Uterus (tissue), 4 donors: ENCODE measurements at places on chromosomes 11 and 22. TPM values are rescaled to one million over a fixed set of nuclear protein-coding genes. Genes with fewer than 3 reads are reported as not detected.
A peak's percentile ranks its signal among the peaks of the same experiment; 100 is the strongest.

GRM5 gene
- not detected for total RNA-seq

DNA sequence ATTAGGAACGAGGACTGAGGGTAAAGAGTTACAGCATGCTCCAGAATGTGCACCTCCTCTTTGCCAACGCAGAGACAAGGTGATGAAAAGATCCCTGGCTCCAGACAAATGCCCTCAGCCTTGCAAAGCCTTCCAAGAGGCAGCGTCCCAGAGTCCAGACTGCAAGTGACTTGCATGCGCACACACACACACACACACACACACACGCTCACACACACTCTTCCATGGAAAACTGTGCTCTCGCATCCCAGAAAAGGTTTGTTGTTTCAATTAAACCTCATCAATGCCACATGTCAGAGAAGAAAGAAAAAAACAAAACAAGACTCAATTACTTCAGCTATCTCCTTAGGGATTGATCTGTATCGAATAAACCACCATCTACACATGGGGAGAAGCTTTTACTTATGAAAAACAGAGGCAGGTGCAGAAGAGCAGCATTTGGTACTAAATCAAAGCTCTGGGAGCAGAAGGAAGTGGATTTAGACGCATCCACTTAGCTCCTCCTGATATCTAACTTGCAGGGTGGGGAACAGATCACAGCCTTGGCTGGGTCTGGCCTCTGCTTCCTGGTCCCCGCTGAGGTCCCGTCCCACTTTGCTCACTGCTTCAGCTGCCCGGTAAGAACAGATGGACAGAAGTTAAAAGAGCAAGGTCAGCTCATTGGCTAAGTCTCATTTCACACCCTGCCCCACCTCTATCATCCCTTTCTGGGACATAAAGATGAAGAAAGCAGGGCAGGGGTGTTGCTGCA lies 249.8 kb upstream of the BLID start:
- no peak for DNase-seq

GRCh38 chr11:110972640-110973039 lies 260.4 kb upstream of the ARHGAP20 start:
- DNase-seq: no peak

DNA sequence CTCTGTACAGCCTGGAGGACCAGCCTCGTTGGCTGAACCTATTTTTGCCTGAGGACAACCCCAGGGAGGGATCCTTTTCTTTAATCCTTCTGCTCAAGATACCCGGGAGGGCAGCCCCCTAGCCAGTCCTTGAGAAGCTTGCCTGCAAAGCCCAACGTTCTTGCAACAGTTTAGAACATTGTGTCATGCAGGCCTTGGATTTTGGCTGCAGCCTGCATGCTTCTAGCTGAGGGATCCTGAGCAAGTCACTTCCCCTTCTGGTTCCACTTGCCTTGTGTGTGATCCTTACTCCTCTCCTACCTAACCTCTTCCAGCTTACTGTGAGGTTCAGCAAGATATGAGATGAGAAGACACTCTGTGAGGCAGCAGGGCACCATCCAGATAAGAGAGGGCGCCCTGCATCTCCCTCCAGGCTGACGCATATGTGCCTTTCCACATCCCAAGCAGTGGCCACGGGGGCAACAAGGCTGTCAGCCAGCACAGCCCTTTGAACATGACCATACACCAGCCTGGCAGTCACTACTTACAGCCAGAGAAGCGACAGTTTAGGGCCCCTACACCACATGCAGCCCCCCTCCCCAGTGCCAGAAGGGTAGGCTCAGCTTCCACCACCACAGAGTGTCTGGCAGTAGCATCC lies 76.1 kb downstream of the C11orf58 start:
- DNase-seq: no peak

SLN gene
- total RNA-seq: 2.3 TPM

DNA sequence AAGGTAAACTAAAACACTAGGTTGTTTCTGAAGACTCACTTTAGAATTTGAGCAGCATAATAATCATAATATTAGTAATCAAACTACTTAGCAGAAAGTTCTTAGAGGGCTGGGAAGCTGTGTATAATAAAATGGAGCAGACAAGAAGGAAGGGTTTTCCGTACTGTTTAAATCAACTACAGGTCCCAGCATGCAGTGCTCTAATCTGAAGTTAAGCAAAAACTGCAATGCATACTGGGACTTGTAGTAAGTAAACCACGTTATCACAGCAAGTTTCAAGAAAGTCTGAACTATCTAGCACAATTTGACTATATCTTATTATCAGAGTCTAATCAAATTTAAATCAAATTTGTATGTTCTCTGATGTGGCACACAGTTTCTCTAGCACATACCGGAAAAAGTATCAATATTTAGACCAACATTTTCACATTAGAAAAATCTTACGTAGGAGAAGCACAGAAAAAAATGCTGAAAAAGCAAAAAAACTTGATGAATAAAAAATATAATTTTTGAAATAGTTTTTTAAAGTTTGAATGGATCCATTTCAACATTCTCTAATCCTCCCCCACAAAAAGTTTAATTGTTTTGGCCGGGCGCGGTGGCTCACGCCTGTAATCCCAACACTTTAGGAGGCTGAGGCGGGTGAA lies 8.2 kb downstream of the PHF21A start:
- no peak for DNase-seq

GCAT gene
- 13.1 TPM for total RNA-seq

GRCh38 chr22:27347951-27348350 lies 453.6 kb downstream of the MN1 start:
- no peak for DNase-seq

DNA sequence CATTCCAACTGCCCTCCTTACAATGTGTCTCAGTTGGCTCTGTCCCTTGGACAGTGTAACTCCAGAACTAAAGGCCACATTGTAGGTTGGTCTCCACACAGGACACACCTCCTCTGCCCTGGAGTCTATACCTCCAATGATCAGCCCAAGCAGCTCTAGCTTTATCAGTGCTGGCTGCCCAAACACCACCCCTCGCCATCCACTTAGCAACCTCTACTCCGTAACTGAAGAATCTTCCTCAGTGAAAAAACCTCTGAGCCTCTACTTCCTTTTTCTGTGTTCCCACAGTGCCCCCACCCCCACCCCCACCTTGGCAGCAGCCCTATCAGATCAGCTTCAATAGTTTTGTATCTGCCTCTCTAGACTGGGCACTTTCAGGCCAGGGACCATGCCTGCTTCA lies 33.4 kb downstream of the SERPINH1 start:
- no peak for DNase-seq

DNA sequence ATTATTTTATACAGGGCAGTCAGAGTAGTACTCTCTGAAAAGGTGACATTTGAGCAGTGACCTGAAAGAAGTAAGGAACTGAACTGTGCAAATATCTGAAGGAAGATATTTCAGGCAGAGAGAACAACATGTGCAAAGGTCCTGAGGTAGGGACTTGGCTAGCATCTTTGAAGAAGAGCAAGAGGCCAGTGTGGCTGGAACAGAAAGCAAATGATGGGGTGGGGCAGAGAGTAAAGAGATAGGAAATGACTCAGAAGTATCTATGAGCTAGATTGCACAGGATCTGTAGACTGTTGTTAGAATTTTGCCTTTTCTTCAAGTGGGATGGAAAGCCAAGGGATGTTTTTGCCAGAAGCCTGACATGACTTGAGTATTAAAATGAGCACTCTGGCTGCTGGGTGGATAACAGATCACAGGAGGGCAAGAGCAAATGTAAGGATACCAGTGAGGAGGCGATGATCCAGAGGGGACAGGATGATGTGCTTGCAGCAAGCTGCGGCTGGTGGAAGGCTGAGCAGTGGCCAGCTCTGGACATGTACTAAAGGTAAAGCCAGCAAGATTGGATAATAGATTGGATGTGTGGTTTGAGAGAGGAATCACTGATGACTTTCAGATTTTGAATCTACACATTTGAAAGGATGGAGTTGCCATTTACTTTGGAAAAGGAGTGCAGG lies 33.2 kb upstream of the TTC12 start:
- DNase-seq: no peak

- DNase-seq: no peak
Observed at GRCh38 chr11:48007677-48008076, 27.3 kb downstream of the PTPRJ start.

PCNX3 gene
- total RNA-seq: 47.4 TPM

PARVA gene
- total RNA-seq: 188 TPM

DNA sequence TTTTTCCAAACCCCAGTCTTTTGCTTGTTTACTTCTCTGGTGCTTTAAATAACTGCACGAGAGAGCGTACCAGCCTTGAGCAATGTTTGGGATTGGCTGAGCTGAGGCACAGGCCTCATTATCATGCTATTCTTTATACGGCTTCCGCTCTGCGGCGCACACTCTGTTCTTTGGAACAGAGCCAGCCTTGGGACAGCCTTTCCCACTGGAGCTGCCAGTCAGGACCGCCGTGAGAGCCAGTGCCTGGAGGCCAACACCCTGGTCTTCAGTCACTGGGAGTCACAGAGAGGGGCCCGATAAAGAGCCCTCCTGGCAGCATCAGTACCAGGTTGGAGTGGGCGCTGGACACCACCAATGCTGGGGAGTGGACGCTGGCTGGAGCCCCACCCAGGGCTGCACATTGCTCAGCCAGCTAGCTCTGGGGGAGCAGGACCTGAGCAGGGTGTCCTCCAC lies 125.6 kb downstream of the BCR start:
- peak; percentile 54 for DNase-seq

DNA sequence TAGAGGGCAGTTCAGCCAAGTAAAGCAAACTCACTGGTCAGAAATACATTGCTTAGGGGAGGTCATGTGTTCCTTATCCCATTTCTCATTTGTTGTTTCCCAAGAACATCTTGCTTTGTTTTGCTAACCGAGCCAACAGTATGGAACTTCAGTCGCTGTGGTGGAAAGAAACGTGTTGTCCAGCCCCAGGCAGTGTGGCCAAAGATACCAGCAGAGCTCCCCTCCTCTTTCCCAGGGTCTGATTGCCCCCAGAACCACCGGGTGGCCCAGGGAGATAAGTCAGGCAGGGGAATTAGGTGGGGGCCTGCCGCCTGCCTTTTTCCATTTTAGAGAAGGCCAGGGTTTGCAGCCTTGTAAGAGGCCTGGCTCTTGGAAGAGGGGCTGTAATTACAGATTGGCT lies 98.7 kb upstream of the CRYBB3 start:
- DNase-seq: no peak

GRCh38 chr11:78860720-78861422 lies 286.2 kb upstream of the NARS2 start:
- DNase-seq: no peak

DNA sequence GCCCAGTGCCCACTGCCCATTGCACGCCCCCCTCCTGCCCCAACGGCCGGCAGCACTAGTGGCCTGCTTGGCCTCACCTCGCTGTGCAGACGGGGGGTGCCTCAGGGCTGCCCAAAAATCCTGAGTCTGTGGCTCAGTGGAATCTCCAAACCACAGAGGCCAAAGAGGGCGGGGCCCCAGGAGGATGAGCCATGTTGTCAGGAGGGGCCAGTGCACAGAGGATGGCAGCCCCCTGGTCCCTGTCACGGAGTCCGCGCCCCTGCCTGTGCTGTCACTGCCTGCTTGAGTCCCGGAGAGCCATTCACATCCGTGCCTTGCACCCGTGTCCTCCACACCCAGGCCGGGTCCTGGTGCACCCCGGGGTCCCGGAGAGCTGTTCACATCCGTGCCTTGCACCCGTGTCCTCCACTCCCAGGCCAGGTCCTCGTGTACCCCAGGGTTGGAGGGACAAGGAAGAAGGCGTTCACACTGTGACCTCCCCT lies 36.4 kb upstream of the MUC5AC start:
- DNase-seq: no peak

GRCh38 chr11:107496011-107496410 lies 38.4 kb upstream of the CWF19L2 start:
- DNase-seq: no peak

EPS8L2 gene
- 25.9 TPM for total RNA-seq

INPP5J gene
- total RNA-seq: 0.59 TPM

GRCh38 chr11:12134236-12134585 lies 23.8 kb downstream of the MICAL2 start:
- DNase-seq: no peak

DNA sequence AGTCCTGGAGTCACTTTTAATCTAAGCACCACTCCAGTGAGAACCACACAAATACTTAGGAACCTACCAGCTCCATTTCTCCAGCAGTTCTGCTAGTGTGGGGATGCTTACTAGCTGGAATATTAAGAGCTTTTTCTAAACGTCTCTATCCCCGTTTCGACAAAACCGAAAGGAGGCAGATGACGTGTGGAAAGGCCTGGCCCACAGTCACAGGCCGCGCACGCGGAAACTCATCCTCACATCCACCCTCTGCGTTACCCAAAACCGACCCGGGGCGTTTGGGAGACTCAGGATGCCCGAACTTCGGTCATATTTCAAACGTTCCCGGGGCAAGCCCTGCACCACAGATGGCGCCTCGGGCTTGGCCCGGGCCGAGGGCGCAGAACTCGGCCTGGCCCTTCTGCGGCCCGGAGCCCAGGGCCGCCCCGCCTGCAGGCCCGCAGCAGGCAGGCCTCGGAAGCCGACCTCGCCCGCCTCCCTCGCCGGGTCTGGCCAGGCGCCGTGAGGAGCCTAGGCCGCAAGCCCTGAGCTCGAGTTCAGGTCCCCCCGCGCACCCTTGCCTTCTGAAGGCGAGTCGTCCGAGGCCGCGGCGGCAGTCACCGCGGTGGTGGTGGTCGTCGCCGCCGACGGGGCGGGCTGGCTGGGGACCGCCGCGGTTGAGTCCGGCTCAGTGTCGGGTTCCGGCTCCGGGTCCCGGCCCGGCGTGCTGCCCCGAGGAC lies 473 bp downstream of the FNBP4 start:
- peak; percentile 60 for DNase-seq

DNA sequence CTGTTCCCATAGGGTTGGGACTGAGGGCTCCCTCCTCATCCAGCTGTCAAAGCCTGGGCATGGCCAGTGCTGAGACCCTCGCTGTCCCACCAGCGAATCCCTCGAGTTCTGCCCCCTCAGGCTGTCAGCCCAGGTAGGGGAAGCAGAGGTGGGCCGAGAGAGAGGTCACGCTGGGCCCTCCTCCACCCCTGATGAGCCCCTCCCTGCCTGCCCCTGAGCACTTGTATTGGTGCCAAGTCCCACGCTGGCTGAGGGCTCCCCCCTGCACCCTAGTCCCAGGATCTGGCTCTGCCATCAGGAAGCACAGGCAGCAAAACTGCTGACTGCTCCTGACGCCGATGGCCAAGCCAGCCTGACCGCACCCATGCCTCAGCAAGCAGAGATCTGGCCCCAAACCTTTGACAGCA lies 3.3 kb downstream of the PRR33 start:
- DNase-seq: no peak

OOSP4A gene
- not detected for total RNA-seq

DNA sequence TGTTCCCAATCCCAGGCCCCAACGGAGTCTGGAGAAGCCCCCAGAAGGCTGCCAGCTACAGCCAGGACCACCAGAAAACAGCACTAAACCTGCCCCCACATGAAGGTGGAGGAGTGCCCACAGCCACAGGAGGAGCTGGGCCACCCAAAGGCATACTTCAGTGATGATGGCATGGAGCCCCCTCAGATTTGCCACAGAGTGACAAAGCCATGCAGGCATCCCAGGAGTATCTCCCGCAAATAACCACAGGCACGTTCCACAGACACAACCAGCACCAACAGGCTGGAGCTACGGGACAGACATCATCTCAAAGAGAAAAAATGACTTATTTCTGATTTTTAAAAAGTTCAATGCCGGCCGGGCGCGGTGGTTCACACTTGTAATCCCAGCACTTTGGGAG lies 10.6 kb downstream of the CARS1 start:
- no peak for DNase-seq
